ENCODE measurements at places on chromosomes 2 and 18. TPM values are rescaled to one million over a fixed set of nuclear protein-coding genes. Genes with fewer than 3 reads are reported as not detected.

- DNase-seq: no peak
Measured at GRCh38 chr2:47653902-47654789, 128.8 kb upstream of the MSH6 start.

The CIDEA gene
- total RNA-seq: not detected

The ZBTB7C gene
- 0.41 TPM for total RNA-seq

The LRP1B gene
- 0.36 TPM for total RNA-seq

DNA sequence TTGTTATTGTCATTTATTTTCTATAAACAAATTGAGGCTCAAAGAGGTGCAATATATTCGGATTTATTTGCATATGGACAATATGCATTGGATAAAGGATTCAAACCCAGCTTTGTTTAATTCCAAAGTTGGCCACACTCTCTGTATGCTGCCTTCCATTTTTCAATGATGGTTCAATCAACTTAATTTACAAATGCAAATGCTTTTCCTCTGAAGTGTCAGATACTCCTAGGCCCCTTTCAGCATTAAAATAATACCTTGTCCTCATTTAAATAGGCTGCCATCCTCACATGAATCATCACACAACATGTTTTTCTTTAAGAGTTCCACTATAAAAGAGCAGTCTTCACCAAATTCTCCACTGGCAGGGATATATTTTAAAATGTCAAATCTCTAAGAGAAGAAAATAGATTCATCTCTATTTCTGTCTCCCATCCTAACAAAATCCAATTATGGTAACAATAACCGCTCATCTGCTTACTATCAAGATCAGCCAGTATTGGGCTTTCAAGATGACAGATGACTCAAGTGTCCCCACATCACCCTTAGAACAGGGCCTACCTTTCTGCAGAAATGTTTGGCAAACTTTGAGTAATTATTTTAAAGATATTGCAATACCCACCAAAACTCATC, 114.8 kb downstream of the SCG2 start:
- DNase-seq: no peak

The CXCR2 gene
- not detected for total RNA-seq

DNA sequence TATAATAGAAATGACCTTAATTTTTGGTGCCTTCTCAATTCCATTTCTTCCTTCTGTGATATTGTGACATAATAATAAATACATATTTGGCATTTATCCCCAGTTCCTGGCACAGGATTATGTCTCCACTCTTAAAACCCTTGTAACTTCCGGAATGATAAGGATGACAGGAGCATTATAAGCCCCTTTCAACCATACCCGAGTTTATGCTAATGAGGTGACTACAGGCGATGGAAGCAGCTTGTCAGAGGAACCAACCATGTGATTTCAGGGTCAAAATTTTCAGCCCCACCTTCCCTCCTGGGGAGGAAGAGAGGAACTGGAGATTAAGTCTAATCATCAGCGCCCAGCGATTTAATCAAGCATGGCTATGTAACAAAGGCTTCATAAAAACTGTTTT, 528.5 kb upstream of the CRIM1 start:
- DNase-seq: no peak

GRCh38 chr2:96320728-96321622, 4.1 kb upstream of the ITPRIPL1 start:
- DNase-seq: peak; percentile 25

The ANKAR gene
- total RNA-seq: 22.2 TPM

GRCh38 chr18:22609642-22610041, 191.9 kb upstream of the CTAGE1 start:
- DNase-seq: peak; percentile 52

GRCh38 chr2:182916417-182916816, 50.0 kb upstream of the FRZB start:
- no peak for DNase-seq

- no peak for DNase-seq
Measured at GRCh38 chr2:78009289-78009688, 487.1 kb upstream of the LRRTM4 start.

DNA sequence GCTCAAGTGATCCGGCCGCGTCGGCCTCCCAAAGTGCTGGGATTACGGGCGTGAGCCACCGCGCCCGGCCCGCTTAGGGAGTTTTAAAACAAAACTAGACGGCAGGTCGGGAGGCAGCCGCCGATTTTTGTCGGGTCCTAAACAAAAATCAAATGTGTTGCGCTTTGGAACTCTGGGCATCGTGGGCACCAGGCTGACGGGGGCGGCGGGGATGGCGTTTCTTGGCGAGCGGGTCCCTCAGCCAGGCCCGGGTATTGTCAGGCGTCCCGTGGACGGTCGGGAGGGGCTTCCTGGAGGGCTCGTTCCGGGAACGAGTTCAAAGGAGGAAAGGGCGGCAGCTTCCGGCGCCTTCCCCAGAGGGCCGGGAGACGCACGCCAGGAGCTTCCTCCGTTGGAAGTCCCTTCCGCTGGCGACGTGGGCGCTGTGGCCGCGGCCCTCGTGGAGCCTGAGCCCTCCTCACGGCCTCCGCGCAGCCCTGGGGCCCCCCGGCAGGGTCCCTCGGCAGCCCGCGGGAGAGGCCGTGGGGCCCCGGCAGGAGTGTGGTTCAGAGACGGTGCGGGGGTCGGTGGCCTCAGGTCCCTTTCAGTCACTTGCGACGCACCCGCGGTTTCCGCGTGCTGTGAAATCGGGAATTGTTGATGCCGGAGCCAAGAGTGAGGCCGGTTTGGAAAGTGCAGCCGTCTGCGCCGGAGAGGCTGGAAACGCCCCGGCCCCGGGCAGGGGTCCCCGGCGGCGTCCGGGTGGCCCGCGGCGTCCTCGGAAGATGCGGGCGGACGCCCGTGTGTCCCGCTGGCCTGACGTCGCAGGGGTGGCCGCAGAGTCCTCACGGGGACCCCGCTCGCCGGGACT, 59.3 kb downstream of the EMILIN2 start:
- DNase-seq: no peak

DNA sequence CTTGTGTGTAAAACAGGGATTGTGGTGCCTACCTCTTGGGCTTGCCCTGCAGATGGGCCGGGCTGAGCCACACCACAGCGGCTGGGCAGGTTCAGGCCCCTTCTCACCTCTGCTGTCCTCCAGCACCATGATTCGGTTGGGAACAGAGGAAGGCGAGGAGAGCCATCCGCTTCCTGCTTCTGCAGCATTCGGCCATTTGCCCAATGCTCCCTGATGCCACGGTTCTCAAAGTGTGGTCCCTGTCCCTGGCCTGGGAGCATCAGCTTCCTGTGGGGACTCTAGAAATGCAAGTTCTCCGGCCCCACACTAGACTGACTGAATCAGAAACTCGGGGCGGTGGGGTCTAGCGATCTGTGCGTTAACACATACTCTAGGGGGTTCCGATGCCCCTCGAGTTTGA, 65.1 kb downstream of the RRM2 start:
- DNase-seq: no peak

The HNMT gene
- 32.2 TPM for total RNA-seq

GRCh38 chr2:177753682-177754491, 318.7 kb downstream of the PDE11A start:
- DNase-seq: peak; percentile 64

- no peak for DNase-seq
Measured at GRCh38 chr2:109123586-109124201, 5.3 kb upstream of the SH3RF3 start.

- peak; percentile 66 for DNase-seq
Measured at GRCh38 chr2:109005686-109006204, 16.7 kb upstream of the EDAR start.

GRCh38 chr2:44843086-44843485, 98.4 kb upstream of the SIX3 start:
- no peak for DNase-seq

GRCh38 chr2:44934983-44935728, 6.3 kb upstream of the SIX3 start:
- no peak for DNase-seq

The ADCYAP1 gene
- total RNA-seq: 0.16 TPM

DNA sequence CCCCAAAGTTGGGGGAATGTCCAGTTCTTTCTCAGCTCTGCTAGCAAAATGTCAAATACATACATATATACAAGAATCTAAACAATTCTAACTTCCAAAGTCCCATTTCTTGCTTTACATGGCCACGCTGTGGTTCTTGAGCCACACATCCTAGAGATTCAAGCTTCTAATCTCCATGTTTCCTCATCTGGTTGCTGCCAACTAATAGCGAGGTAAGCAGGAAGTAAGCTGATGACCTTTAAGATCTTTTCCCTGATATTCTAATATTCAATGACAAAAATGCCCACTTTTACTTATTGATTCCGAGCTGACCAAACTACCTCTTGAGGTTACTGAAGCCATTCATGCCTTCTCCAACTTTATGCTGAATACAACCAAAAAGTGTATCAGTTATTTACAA, 3.3 kb downstream of the VPS54 start:
- DNase-seq: no peak

The WIPF1 gene
- total RNA-seq: 20.5 TPM

DNA sequence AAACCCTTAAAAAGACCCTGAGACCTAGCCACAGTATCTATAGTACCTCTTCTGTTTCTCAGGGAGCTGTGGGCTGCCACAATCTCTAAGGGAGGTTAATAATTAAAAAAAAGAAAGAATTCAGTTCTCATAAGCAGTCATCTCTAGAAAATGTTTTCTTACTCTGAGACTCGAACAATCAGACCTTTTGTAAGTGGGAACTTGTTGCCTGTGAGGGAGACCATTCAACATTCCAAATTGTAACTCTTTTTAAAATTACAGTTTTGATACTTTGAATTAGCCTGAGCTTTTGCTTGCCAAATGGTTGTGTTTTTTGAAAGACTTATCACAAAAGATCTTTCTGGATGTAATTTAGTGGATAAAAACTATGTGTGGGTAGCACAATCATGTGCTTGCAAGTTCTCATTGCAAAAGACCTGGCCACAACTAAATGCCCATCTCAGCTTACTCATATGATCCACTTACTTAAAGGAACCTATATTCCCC, 33.3 kb downstream of the IL1R2 start:
- DNase-seq: peak; percentile 93

DNA sequence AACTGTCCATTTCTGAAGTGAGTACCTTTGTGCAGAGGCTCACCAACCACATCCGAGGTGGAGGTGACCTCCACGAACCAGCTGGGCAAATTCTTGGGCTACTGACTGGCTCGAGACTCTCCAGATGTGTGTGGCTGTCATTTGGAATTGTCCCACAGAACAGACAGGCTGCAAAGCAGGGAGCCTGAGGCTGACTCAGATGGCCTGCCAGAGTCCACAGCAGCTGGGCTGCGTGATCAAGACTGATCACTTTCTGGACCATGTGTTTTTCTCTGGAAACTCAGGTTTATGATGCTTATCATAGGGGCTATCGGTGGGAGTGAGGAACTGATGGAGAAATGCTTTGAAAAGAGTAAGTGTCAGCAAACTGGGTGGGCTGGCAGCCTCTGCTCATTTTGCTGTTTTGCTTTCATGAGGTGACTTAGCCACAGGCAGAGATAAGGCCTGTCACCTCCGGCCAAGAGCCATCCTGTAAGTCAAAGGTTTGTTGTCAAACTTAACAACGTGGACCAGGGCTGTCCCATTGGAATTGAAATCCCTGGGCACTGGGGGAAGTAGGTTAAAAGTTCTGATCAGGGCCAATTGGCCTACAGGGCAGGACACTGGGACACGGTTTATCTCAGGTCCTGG, 120.4 kb downstream of the LIPG start:
- no peak for DNase-seq

DNA sequence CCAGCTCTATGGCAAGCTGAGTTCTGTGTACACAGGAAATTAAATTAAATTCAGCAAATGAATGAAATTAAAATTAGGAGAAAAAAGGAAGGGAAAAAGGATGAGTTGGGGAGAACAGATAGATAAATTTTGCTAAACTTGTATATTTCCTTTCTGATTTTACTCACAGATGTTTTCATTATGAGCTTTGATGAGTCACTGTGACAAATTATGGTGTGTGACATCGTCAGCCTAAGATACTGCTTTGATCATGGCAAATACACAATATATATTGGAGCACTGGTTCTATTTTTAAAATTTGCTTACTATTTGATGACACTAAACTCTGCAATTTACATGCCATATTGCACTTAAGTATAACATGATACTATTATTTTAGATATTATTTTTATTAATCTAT, 464.6 kb upstream of the SPHKAP start:
- DNase-seq: peak; percentile 27

The SKOR2 gene
- not detected for total RNA-seq

GRCh38 chr2:130328710-130329109, 14.0 kb upstream of the IMP4 start:
- no peak for DNase-seq

DNA sequence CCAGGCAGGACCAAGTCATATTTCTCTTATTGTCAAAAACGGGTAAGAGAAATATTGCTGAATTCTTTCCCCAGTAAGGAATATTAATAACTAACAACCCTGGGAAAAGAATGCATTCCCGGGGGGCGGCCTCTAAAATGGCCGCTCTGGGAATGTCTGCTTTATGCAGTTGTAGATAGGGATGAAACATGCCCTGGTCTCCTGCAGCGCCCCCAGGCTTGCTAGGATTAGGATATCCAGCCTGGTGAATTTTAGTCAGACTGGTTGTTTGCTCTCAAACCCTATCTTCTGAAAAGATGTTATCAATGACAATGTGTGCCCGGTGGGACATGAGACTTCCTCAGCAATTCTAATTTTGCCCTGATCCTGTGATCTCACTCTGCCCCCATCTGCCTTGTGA, 448.1 kb downstream of the PTH2R start:
- DNase-seq: no peak

The SERPINB3 gene
- total RNA-seq: not detected

The REEP1 gene
- not detected for total RNA-seq

DNA sequence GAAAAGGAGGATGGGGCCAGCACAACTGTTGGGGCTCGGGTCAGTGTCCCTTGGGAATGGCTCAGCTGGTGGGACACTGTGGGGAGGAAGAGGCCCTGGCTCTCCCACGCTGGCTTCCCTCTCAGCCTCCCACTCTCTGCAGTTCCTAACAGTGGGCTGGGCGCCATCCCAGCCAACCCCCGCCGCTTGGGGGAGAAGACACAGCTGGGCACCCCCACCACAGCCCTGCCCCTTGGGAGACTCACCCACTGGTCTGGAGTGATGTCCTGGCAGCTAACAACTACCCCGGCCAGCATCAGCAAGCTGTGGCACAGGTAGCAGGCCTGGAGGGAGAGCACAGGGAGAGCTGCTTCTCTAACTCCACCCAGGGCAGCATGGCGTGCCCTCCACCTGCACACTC, 8.3 kb upstream of the SEMA4C start:
- no peak for DNase-seq

The VWC2L gene
- not detected for total RNA-seq

DNA sequence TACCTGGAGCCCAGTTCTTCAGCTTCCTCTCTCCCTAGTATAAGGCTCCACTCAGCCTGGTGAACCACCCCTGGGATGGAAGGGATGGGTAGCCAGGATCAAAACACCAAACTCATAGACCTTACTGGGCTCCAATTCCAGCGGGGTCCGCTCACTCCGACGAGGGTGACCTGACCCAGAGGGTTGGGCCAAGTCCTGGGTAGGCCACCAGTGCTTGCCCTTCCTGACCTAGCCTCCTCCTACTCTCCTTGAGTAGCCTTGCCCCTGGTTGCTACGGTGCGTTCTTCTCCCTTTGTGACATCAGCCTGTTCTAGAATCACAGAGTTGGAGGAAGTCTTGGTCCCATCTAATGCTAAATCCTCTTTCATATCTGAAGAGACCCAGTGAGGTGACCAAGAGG, 537 bp upstream of the STAT4 start:
- no peak for DNase-seq
